Right ventricle myocardium superior (tissue), 1 donor: ENCODE measurements at places on chromosomes 6 and 20. TPM values are rescaled to one million over a fixed set of nuclear protein-coding genes. Genes with fewer than 3 reads are reported as not detected.

DNA sequence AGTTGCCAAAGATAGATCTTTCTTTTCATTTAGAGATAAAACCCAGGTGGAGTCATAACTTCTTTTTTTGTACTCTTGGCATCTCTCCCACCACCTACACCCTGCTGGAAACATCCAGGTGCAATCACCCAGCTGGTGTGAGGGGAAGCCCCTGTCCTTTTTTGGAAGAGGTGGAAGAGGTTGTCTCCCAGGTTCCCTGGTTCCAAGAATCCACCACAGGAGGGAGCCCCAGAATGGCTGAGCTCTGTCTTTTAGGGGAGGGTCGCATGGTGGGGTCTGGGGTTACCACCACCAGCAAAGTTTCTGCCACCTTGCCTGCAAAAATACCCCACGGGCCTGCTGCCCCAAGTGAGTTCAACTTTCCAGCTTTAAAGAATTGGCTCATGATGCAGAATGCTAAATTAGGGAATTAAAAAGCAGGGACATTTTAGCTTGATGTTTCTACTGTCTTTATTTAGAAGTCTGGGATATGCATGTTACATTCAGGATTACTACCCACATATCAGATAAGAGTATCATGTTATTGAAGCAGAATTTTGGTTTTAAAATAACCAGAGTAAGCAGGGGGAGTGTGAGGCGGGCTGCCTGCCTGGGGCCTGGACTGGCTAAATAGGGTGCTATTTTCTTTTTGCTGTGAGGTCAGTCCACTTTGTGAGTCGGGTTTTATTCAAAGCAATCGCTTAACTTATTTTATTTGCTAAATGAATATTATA, 11.0 kb downstream of the SMOC2 start:
- no peak for DNase-seq

DNA sequence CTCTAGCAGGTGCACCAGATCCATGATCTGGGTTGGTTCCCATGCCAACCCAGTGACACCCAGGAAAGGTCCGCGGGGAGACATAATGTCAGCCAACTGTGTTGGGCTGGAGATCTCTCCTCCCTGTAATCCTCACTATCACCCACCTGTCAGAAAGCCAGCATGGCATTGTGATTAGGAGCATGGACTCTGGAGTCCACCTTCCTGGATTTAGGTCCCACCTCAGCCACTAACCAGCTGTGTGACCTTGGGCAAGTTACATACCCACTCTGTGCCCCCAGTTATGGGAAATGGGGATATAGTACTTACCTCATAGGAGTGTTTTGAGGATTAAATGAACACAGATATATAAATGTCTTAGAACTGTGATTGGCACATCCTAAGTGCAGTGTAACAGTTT, 97.9 kb downstream of the ZDHHC14 start:
- DNase-seq, result no peak

DNA sequence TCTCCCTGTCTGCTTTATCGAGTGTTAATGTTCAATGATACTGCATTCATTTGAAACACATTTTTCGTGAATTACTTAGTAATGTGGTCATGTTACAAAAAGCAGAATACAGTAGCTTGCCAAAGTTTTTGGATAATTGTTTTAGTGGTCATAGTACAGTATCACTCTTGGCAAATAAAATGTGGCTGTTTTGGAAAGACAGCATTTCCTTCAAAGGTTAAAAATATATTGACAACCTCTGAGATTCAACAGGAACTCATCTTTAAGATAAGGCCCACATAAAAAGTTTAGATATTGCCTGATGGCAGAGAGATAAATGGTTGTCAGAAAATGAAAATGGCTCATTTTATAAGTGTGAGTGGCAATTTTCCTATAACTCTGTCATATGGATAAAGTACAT, 297.7 kb upstream of the MAN1A1 start:
- no peak for DNase-seq

The MUC21 gene
- not detected for total RNA-seq

The TSHZ2 gene
- total RNA-seq, result 4.9 TPM

The ABCC10 gene
- total RNA-seq, result 9.8 TPM

The GRIK2 gene
- 5.5 TPM for total RNA-seq

- no peak for DNase-seq
These were observed 116.2 kb downstream of the PFDN4 start for GRCh38 chr20:54324041-54324440.

- peak; percentile 100 for DNase-seq
These were observed 94.5 kb upstream of the PTPN1 start for GRCh38 chr20:50415516-50416268.

The TMEM217 gene
- total RNA-seq, result not detected

- DNase-seq, result no peak
These were observed 179.5 kb upstream of the SYNDIG1 start for GRCh38 chr20:24289737-24290481.

DNA sequence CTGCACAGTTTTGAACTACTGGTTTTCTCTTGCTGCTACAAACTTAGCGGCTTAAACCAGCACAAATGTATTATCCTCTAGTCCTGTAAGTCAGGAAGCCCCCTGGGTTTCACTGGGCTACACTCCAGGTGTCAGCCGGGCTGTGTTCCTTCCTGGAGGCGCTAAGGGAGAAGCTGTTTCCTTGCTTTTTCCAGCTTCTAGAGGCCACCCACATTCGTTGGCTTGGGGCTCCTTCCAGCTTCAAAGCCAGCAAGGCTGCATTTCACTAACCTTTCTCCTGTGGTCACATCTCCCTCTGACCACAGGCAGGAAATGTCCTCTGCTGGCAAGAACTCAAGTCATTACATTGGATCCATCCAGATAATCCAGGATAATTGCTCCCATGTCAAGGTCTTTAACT, 350.6 kb upstream of the PLCB4 start:
- peak; percentile 67 for DNase-seq

DNA sequence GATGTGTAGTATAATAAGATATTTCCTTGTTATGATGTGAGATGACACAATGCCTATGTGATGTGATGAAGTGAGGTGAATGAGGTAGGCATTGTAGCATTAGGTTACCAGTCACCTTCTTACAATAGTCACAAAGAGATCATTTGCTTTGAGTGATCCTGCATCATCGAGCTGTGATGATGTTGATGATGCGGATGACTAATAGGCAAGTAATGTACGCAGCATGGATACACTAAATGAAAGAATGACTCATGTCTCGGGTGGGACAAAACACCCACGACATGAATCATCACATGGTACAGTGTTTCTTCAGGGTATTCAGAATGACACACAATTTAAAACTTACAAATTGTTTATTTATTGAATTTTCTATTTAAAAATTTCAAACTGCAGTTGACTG, 806.3 kb upstream of the GJE1 start:
- no peak for DNase-seq
